NCI-H510A (cell line): ENCODE measurements at places on chromosomes 13 and 19.

DNA sequence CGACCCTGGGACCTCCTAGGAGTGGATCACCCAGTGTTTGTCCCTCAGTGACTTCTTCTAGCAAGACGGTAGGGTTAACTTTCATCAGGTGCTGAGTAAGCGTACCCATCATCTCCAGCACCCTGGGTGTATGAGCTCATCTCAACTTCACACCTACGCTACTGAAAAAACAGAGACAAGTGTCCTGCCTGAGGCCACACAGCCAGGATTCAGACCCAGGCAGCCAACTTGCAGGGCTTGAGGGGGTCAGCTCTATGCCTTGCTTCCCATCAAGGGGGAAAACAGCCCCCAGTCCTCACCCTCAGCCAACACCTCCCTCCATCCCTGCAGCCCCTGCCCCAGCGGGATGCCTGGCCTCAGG lies 4.6 kb downstream of the TLE2 start:
- no peak for DNase-seq

- DNase-seq = no peak
These were observed 766.4 kb downstream of the UQCRFS1 start for GRCh38 chr19:28446511-28446910.

- DNase-seq = no peak
These were observed 2.4 kb downstream of the PDX1 start for GRCh38 chr13:27921961-27922882.

DNA sequence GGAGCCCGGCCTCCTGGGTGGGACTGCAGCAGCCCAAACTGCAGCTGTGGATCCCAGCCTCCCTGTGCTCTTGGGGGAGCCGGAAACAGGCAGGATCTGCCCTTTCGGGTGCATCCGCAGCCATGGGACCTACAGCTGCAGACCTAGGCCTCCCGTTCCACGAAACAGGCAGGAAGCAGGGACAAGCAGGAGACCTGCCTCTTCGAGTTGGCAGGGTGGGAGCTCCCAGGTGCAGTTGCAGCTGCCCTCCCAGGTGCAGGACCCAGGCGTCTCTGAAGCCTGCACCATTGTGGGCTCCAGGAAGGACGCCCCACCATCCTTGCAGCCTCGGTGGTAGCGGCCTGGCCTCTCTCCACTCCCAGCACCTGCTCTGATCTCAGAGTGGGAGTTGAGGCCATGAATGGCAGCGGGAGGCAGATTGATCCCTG lies 189.0 kb upstream of the KLHL1 start:
- DNase-seq = no peak

DNA sequence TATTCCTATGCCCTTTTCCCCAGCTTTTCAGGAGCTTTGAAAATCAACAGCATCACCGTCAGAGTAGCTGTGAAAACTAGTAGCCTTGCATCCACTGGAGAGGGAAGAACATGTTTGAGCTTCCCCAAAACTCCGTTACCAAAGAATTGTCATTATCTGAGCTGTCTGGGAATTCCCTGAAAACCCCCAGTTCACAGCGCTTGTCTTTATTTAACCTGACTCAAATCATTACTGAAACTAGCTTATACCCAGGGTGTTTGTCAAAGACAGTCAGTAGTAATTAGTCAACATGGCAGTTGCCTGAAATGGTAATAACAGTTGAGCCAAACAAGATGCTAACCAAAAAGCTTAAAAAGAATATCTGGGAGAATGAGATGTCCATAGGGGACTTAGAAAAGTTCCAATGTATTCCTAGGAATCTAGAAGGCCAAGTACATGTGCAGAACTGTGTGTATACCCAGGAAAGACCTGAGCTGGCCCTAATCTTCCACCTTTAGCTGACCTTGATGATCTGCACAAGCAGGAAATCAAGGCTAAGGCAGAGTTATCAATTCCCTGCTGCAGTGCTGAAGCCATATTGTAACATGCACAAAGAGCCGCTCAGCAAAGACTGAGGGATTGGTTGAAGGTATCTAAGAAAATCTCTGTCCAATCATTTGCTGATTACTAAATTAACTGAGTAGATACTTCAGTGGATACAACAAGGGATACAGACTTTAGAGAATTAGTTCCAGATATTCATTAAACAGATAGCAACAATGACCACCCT lies 130.8 kb downstream of the KL start:
- no peak for DNase-seq

DNA sequence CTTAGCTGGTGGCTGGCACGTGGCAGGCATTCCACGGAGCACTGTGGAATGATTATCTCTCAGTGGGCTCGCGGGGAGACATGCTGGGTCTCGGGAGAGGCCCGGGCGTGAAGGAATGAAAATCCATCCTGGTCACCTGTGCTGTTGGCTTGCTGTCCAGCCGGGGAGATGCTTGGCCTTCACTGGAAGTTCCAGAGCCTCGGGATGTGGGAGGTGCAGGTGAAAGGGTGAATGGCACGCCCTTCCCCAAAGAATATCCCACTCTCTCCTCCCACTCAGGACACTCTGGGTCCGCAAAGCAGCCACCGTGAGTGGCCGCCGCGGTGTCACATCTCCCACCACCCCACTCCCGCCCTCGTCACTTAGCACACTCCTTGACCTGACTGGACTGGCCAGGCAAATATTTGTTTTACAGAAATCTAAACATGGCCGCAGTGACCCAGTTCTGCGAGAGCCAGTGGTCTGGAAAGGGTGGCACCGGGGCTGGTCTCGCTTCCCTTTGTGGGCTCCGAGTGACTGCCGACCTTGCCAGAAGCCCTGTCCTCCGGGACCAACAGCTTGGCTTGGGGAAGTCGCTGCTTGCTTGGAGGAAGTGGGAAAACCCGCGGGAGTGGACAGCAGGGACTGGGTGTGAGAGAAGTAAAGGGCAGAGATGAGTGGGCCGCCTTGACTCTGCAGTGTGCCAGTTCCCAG lies 8.0 kb downstream of the DPP9 start:
- no peak for DNase-seq
